ENCODE measurements at places on chromosomes 16 and 17. TPM values are rescaled to one million over a fixed set of nuclear protein-coding genes. Genes with fewer than 3 reads are reported as not detected.
A peak's percentile ranks its signal among the peaks of the same experiment; 100 is the strongest.

DNA sequence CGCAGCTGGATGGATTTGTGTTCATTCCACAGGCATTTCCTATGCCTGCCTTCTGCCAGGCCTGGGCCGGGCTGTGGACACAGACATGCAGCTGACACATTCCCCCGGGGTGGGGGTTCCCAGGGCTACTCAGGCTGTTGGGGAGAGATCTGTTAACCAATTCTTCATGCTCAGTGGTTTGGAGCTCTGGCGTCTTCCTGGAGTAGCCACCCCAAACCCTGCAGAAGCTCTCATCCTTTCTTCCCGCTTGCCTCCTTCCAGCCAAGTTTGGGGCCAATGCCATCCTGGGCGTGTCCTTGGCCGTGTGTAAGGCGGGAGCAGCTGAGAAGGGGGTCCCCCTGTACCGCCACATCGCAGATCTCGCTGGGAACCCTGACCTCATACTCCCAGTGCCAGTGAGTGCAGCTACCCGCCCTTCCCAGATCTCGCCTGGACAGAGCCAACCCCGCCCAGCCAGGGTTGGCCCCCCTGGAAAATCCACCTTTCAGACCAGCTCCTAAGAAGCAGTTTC lies 2.6 kb downstream of the ENO3 start:
- DNase-seq = no peak

DNA sequence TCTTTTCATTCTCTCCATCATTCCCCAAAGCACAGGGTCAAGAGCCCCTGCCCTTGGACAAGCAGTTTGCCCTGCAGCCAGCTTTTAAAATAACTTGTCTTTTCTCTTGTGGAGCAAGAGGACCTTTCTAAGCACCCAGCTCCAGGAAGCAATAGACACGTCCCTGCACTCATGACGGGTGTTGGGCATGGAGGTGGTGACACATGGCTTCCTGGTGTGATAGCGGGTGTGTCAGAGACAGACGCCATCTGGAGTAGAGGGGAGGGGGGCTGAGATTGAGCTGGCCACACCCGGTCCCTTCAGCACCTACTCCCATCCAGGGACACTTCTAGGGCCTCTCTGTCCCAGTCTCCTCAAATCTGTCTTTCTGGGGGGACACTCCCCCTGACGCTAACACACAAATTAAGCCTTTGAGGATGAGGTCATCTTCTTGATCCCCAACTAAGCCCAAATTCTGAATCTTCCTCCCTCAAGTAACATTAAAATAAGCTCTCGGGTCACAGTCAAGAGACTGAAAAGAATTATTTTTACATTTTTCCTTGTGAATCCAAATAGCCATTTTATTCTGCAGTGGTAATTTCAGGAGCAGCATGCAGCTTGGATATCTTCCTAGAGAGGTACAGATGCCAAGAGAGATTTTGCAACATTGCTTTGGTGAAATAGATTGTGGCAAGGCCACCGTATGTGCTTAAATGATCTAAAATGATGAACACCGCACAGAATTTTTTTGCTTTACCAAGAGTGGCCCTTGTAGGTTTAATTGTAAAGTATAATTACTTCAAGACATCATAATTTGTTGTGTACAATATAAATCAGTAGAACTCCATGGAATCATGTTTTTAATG lies 216.6 kb upstream of the IRX3 start:
- DNase-seq = peak; percentile 75

GRCh38 chr17:72717676-72718075 lies 374.8 kb downstream of the SLC39A11 start:
- no peak for DNase-seq

Gene CARD14
- not detected for total RNA-seq

- DNase-seq = peak; percentile 46
Observed at GRCh38 chr17:74953134-74953687, 17.5 kb downstream of the OTOP3 start.

GRCh38 chr16:4911970-4912386 lies 25.0 kb downstream of the PPL start:
- DNase-seq = no peak

DNA sequence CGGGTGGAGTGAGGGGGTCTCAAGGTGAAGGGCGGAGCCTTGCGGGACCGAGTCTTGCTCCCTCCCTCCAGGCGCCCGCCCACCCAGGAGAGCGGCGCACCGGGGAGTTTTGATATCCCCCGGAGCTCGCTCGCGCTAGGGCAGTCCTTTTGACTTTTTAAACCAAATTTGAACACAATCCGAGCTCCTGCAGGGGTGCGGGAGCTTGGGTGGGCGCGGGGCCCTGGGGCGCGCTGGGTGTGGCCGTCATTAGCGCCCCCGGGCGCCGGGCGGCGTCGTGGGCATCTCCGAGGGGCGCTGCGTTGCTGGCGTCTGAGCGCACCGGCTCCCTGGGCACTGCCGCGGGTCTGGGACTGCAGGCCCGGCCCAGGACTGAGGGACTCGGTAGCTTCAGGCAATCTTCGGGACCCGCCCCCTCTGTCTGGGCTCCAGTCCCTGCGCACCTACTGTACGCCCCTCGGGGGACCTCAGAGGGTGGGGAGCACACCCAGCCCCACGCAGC lies 10.9 kb downstream of the MAF start:
- no peak for DNase-seq

Gene ZPBP2
- not detected for total RNA-seq

GRCh38 chr16:50731130-50731988 lies 10.5 kb upstream of the CYLD start:
- DNase-seq = no peak

Gene KRT32
- total RNA-seq = not detected

DNA sequence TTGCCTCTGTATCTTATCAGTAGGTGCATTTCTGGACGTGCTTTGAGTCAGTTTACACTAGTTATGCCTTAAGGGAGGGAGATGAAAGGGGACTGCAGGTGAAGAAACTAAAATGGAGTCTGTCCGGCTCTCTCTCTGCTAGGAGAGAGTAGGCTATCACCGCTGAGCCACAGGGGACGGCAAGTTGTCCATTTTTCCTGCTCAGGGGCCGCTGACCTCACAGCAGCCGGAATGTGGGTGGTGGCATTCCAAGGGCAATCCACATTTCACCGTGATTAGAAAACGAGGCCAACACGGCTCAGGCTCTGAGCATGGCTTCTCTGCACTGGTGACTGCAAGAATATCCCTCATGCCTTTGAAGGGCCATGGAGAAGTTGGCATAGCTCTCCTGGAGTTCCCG lies 19.0 kb upstream of the KLHDC4 start:
- no peak for DNase-seq
